ENCODE measurements at places on chromosomes 4 and X. TPM values are rescaled to one million over a fixed set of nuclear protein-coding genes. Genes with fewer than 3 reads are reported as not detected.

RHOXF1 gene
- not detected for total RNA-seq

SMPX gene
- not detected for total RNA-seq

DNA sequence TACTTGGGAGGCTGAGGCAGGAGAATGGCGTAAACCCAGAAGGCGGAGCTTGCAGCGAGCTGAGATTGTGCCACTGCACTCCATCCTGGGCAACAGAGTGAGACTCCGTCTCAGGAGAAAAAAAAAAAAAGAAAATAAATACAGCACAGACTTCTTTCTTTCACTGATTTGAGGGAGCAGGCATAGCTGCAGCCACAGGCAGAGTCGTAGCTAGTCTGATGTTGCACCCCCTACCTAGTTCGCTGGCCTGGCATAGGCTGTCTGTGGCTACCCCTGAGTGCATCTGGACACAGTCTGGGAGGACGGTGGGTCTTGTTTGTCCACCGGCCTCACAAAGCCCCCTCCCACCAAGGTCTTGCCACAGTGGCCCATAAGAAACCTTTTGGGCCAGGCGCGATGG lies 21.4 kb downstream of the IL3RA start:
- no peak for DNase-seq

GRCh38 chrX:95718746-95719145 lies 965.9 kb upstream of the DIAPH2 start:
- DNase-seq: no peak

DNA sequence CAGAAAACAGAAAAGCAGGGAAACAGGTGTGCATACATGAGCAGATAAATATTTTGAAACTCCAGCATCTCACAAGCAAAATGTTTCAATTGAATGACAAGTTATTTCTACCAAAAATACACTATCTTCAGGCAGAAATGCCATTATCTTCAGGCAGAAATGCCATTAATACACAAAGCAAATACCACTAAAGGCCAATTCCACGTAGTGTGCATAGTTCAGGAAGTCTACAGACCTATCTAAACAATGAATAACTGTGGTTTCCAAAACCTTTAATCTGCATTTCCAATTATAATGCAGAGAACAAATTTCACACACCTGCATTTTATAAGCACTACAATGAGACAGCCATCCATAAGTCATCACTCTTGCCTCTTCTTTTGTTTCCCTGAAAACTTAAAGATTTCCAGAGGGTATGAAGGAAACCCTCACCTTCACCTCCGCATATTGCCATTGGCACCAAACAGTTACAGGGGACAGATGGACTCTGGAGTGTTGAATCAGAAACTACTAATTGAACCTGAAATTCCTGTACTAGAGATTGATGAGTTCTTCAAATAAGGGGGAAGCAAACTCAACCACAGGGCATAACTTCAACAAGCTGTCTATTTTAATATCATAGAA lies 179.0 kb downstream of the PDGFC start:
- no peak for DNase-seq

DNA sequence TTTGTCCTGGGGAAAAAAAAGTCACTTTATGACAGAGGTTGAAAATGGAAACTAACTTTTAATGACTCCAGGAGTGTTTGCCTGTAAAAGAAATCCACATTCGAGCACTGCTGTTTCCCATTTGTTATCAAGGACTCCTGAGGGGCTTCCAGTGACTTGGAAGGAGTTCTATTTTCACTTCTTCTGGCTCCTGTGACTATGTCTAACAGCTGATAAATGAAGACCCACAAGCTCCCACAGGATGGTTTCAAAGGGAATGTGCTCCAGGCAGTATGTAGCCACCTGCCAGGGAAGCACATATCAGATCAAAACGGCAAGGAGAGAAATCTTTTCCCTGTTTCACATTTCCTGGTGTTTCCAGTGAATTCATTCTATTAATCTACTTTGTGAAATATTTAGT lies 159.8 kb upstream of the FAM241A start:
- no peak for DNase-seq

DNA sequence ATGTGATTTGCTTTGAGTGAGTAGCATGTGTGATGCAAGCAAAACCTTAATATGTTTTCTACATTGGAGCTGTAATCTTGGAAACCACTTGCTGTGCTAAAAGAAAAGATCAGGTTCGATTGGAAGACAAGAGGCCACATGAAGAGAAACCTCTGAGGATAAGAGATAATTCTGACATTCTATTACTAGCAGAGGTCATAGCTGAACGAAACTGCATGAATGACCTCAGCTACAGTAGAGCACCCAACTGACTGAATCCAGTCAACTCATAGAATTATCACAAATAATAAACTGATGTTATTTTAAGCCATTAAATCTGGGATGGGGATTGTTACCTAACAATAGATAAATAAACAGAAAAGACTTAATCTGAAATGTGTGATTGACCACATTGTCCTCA lies 147.1 kb downstream of the CAMK2D start:
- DNase-seq: no peak

- peak; percentile 45 for DNase-seq
Observed at GRCh38 chr4:99853999-99854398, 37.4 kb downstream of the DAPP1 start.

DNA sequence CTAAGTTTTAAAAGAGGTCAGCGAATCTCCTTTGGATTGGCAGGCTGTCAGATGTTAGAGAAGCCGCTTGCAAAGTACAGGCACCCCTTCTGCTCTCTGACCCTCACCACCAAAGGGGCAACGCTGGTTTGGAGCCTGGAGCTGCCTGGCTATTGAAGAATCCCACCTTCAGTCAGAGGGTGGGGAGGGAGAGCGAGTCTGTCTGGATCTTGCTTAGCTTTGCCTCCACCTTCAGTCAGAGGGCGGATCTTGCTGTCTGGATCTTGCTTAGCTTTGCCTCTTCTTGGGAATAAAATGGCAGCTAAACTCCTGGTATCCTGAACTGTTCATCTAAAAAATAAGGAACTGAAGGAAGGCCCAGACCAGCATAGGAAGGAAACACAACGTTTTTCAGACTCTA lies 7.3 kb downstream of the CCDC110 start:
- no peak for DNase-seq

- DNase-seq: no peak
Observed at GRCh38 chr4:153119626-153120025, 84.6 kb upstream of the TRIM2 start.

- no peak for DNase-seq
Observed at GRCh38 chrX:45472968-45473367, 272.3 kb upstream of the DIPK2B start.
